ENCODE measurements at places on chromosomes 16 and 17. TPM values are rescaled to one million over a fixed set of nuclear protein-coding genes. Genes with fewer than 3 reads are reported as not detected.

NPIPB9 gene
- 2.5 TPM for polyA plus RNA-seq

SLC46A1 gene
- 32.5 TPM for polyA plus RNA-seq

SDK2 gene
- polyA plus RNA-seq = 14.4 TPM

RNFT1 gene
- polyA plus RNA-seq = 37.3 TPM

SPATA22 gene
- 0.99 TPM for polyA plus RNA-seq

MTSS2 gene
- polyA plus RNA-seq = 296 TPM

PPP1R27 gene
- polyA plus RNA-seq = 0.18 TPM

SLC5A10 gene
- 0.13 TPM for polyA plus RNA-seq

WSCD1 gene
- polyA plus RNA-seq = 63.6 TPM

MYH11 gene
- polyA plus RNA-seq = 3.4 TPM

KRTAP4-3 gene
- polyA plus RNA-seq = not detected
